ENCODE measurements at places on chromosomes 2 and 18.

- no peak for DNase-seq
Measured at GRCh38 chr2:20561637-20562454, 89.1 kb downstream of the HS1BP3 start.

DNA sequence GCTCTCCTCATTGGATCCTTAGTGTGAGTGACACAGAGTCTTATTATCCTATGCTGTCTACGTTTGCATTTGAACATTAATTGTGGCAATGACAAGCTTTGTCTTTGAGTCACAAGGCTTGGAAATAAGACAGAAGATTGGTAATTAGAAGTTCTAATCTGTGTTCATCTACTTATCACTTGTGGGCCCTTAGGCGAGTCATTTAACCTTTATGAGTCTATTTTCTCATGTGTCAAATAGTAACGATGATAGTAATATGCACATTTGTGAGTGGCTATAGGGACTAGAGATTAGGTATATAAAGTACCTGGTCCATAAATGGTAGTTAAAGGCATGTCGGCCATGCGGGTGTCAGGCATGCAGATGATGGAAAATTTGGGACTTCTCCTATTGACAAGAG, 105.6 kb upstream of the NABP1 start:
- no peak for DNase-seq

DNA sequence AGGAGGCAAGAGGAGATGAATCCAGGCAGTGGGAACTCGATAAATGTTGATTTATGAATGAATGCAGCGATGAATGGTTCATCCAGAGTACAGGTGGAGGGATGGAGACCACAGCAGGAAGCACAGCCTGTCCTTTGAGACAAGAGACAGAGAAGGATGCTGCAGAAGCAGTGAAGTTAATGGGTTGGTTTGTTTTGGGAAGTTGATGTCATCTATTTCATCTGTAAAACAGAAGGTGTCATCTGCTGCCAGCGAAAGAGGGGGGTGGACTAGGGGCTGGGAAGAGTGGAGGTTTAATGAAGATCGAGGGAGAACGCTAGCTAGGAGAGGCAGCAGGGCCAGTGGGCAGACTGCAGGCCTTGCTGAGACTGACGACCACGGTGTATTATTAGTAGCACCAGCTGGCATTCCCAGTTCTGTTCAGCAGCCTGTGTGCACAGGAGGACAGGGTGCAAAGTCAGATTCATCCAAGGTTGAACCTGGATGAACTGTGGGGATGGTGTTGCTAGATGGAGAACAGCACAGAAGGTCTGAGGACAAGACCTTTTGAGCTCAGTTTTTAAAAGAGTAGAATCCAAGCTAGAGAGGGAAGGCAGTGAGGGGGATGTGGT, 120.3 kb upstream of the CAPN13 start:
- no peak for DNase-seq

GRCh38 chr2:40369267-40370006, 82.5 kb downstream of the SLC8A1 start:
- no peak for DNase-seq

DNA sequence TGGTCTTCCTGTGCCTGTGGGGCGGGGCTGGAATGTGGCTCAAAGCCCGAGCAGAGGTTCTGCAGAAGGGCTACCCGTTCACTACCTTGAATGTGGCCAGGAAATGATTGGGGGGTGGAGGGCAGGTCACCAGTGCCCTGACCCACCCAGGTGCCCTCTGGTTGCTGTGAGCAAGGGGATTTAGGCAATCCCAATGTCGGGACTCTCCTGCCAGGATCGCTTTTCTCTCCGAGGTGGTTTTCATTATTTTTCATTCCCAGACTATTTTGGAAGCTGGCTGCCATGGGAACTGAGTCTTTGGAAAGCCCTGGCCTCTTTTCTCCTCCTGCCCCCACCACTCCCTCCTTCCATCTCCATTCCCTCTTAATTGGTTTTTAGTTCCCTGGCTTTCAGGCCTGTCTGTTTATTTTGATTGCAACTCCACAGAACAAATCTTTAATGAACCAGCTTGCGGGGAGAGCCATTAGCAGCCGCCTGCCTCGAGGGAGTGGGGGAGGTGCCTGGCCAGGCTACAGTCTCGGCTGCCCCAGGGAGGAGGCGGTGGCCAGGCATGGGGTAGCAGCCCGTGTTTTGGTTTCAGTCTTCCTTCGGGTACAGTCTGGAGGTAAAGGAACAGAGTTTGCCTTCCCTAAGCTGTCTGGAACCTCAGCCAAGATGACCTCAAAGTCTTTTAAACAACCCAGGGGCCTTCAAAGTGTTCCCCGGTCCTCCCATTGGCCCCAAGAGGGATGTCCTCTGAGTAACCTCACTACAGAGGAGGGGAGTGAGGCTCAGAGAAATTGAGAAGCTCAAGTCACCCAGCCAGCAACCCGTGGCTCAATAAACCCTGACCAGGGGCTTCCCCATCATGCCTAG, 114.4 kb upstream of the HAAO start:
- no peak for DNase-seq

DNA sequence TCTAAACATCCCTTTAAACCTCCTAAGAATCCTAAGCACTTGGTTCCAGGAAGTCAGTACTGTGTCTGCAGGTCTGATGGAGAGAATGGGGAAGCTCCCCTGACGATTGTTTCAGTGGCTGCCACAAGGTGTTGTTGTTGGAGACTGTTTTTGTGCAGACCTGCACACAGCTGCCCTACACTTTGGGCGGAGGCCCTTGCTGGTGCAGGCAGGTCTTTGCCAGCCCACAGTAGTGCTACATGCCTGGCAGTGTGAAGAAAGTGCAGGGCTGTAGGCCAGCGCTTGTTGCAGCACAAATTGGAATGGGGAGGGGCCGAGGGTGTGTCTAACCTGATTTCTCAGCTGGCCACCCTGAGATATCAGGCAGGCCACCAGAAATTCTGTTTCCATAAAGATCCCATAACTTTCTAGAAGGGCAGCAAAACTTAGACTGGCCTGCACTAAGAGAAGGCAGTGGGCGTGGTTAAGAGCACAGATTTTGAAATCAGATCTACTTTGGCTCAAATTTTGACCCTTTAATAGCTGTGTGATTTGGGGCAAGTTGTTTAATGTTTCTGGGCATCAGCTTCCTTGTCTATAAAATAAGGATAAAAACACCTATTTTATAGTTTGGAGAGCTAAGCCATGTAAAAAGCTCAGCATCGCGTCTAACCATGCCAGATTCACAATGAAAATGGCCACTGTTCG, 83.7 kb upstream of the SLC1A4 start:
- no peak for DNase-seq

DNA sequence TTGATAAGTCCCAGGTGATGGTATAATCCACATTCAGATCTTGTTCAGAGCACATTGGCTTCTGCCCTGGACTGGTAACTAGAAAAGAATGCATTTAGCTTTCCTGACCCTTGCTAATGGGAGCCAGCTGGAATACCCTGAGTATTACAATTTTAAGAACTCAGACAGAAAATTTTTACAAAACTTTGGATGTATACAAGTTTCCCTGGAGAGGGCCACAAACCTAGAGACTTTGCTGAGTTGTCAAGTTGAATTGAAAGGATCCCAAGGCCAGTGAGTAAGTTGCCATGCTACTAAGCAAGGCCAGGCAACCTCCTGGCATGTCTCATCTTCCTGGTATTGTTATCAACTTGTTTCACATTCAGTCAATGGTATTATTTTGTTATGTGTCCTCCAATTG, 20.0 kb upstream of the NABP1 start:
- no peak for DNase-seq

DNA sequence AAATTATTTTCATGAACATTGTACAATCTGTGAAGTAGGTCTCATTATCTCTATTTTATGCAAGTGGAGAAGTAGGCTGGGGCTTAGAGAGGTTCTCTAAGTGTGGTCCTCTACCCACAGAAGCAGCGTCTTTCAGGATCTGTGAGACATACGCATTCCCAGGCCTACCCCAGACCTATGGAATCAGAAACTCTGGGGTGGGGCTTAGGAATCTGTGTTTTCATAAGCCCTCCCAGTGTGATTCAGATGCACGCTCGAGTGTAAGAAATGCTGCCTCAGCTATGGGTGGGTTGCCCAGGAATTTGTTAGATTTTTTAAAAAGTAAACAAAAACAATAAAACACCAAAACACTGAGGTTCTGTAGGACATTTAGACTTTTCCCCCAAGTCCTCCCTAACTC, 14.8 kb upstream of the ZAP70 start:
- DNase-seq: no peak

- DNase-seq: no peak
Measured at GRCh38 chr2:9168821-9169221, 37.8 kb upstream of the ASAP2 start.

GRCh38 chr2:218255446-218255845, 5.4 kb upstream of the GPBAR1 start:
- no peak for DNase-seq

- no peak for DNase-seq
Measured at GRCh38 chr2:168687314-168687713, 115.1 kb upstream of the NOSTRIN start.

- no peak for DNase-seq
Measured at GRCh38 chr2:241432824-241433448, 75.4 kb downstream of the STK25 start.

- DNase-seq: no peak
Measured at GRCh38 chr18:46152436-46152807, 48.2 kb downstream of the HAUS1 start.

DNA sequence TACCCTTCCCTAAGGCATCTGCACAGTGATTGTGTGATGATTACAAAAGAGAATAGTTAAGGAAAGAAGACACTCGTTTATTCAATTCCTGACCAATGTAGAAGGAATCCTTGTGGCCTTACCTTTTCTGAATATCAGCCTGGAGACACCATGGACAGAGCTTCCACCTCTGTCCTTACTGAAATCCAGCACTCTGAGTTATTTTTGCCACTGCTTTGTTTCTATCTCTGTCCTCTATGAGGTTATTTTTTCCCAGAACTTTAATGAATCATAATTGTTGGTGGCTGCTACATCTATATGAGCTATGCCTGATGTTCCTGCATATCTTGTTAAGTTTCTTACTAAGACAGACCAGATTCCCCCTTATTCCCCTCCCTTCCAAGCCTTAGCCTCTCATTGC, 275.1 kb downstream of the SETBP1 start:
- no peak for DNase-seq

DNA sequence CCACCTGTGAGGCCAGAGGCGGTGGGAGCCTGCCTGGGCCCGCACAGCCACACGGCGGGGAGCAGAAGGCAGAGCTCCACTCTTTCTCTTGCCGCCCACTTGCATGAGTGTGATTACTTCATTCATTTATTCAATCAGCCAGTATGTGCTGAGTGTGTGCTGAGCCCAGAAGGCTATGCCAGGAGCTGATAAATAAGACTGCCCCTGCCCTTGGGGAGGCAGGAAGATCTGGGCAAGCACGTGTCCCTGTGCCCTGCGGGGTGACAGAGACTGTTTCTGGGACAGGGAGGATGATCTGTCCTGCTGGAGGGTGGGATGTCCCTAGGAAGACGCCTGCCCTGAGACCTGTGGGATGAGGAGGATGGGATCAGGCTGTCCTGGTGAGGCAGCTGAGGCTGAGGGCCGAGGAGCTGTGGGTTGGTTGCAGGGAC, 250.8 kb downstream of the DYSF start:
- no peak for DNase-seq

DNA sequence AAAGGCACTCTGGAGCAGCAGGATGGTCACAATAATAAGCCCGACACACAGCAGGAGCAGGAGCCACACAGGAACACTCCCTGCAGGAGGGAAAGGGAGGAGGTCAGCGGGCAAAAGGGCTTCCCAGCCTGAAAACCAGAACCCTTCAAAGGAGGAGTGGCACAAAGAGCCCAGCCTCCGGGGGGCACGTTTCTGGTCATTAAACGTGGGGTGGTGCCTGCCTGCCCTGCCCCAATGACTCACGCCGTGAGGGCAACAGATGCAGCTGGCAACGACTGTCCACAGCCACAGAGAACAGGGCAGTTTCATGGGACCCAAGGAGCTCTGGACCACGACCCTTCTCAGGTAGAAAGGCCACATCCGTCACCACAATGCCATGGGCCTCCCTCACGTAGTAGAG, 3.0 kb downstream of the PREB start:
- no peak for DNase-seq

DNA sequence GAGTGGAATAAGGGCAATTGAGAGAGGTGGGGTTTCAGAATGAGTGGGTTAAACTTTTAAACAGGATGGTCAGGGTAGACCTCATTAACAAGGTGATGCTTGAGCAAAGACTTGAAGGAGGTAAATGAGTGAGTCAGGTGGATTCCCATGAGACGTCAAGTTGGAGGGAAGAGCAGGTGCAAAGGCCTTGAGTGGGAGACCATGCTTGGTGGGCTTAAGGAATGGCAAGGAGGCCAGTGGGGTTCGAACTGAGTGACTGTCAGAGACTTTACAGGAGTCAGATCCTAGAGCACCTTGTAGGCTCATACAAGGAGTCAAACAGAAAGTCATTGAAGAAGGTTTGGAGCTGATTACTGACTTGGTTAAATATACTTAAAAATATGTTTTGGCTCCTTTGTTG, 284.1 kb downstream of the CYRIA start:
- no peak for DNase-seq

DNA sequence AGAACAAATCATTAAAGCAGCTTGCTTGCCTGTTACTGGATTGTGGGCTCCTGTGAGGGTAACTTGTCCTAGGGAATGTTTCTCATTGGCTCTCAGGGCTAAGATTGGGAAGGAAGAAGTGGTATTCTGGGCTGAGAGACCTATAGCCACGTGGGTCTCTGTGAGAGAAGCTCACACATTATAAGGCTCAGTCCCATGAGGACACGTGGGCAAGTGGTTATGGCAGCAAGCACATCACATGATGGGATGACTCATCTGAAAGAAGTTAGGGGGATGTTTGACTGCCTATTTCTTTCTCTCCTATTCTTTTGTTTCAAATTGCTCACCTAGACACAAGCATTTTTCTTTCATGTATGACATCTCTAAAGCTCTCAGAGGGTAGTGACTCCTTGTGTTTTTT, 418.0 kb upstream of the ST6GAL2 start:
- no peak for DNase-seq

DNA sequence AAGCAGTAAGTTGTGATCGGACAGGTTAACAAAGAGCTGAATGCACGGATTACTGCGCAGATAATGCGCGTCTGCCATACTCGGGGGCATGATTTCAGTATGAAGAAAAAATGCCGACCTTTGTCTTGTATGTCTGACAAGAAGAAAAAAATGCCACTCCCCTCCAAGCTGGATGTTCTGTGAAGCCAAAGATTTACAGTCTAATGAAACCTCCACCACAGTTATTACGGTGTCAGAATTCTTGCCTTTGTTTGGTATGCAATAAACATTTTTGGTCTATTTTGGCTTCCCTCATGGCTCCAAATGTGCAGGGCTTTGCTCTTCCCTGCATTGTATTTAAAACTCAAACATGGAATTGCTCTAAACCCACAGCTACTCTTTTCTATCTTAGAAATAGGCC, 72.2 kb upstream of the THUMPD2 start:
- no peak for DNase-seq

GRCh38 chr2:60247471-60247870, 306.0 kb downstream of the BCL11A start:
- DNase-seq: no peak

- DNase-seq: no peak
Measured at GRCh38 chr2:105397025-105397722, 1.7 kb downstream of the FHL2 start.

DNA sequence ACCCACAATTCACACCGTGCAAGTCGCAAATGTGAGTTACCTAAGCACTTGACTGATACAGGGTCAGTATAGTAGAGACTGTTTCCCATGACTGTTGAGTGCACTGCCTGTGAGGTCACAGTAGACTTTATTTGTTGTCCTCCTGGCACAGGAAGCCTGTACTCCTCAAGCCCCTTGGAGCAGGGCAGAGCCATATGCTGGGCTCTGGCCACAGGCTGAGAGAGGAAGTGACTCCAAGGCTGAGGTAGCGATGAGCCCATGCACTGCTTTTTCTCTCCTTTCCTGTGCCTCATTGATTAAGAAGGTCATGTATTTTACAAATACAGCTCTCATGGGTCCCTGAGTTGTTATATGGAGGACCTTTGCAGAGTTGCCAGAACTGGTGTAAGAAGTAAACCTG, 287.7 kb downstream of the SRBD1 start:
- no peak for DNase-seq

Measured in activated CD4-positive, alpha-beta memory T cell treated with anti-CD3 and anti-CD28 coated beads for 36 hours (primary cell).